Foreskin keratinocyte (primary cell): ENCODE measurements at places on chromosomes 12 and 14. TPM values are rescaled to one million over a fixed set of nuclear protein-coding genes. Genes with fewer than 3 reads are reported as not detected.

ACSM4 gene
- not detected in 2 replicates for polyA plus RNA-seq

- DNase-seq = no peak
Measured at GRCh38 chr14:76125511-76125910, 26.2 kb upstream of the GPATCH2L start.

PLA2G1B gene
- polyA plus RNA-seq = not detected in 2 replicates

SLC39A5 gene
- polyA plus RNA-seq = 0.10 TPM in 1 of 2 replicates, not detected in the other

KLRB1 gene
- polyA plus RNA-seq = not detected in 2 replicates
